Activated CD4-positive, alpha-beta T cell treated with anti-CD3 and anti-CD28 coated beads, Interleukin-2, amount 10 ng/mL, durations not matched to agents 24 days and 14 days (primary cell): ENCODE measurements at places on chromosomes 11 and 22.

- DNase-seq = no peak
Observed at GRCh38 chr11:118058311-118059245, 18.3 kb upstream of the TMPRSS4 start.

DNA sequence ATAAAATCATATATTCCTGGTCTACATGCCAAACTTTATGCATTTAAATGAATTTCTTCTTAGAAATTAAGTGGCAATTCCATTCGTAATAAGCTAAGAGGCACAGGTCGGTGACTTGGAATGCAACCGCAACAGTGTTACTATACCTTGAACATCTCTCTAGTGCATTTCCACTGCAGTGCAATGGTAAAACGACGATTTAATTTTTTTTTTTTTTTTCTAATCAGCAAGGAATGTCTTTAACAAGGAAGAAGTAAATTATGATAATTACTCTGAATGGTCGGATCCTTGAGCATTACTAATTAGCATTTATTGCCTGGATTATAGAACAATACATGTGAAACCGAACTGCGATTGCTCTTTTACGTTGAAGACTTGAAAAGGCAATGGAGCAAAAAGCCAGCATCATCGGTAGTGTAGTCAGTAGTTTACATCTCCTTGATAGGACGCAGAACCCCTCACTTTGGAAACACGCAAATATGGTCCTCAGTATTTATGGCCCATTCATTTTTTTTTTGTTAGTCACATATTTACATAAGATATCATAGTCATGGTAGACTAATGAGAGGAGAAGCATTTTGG lies 20.2 kb downstream of the BLID start:
- no peak for DNase-seq

GRCh38 chr11:69496631-69497220 lies 15.3 kb downstream of the LINC01488 start:
- no peak for DNase-seq

GRCh38 chr11:76803023-76803422 lies 19.9 kb downstream of the TSKU start:
- no peak for DNase-seq

GRCh38 chr22:39147335-39148025 lies 5.0 kb downstream of the CBX7 start:
- DNase-seq = no peak
